ENCODE measurements at places on chromosomes 1 and 21. TPM values are rescaled to one million over a fixed set of nuclear protein-coding genes. Genes with fewer than 3 reads are reported as not detected.

AMY2A gene
- not detected for total RNA-seq

CYP4Z1 gene
- total RNA-seq: not detected

OPRD1 gene
- not detected for total RNA-seq

KIAA1614 gene
- not detected for total RNA-seq

HORMAD1 gene
- total RNA-seq: 0.51 TPM

LRRC42 gene
- 37.7 TPM for total RNA-seq

GRCh38 chr1:87115317-87115890, 201.0 kb downstream of the HS2ST1 start:
- DNase-seq: no peak

- DNase-seq: no peak
Observed at GRCh38 chr1:224381880-224382548, 25.3 kb downstream of the CNIH4 start.

DNA sequence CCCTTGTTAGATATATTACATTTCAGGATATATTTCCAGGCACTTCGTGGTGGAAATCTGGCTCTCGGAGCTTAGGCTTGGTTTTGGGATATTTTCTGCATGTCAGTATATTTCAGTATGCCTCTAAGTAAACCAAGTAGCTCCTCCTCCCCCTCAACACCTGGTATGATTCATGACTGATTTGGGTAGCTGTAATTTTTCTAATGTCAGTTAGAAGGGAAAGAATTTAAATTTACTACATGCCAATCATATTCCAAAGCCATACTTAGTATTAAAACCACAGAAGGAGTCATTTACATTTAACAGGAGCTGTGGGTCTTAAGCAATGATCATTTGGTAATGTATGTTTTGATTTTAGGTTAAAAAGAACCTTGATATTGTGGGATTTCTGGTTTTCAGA, 40.6 kb downstream of the ST6GALNAC3 start:
- DNase-seq: no peak

DNA sequence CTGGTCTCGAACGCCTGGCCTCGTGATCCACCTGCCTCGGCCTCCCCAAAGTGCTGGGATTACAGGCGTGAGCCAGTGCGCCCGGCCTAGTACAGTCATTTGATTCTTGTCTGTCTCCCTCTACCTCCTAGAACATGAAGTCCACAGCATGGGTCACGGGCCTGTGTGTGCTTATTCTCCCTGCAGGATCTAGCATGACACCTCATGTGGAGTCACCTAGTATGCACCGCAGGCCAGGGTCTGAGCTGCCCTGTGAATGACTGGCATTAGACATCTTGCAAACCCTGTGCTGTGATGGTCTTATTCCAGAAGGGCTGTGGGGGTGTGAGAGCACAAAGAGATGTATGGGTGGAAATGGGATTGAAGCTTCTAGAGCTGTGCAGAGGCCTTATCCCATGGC, 133.2 kb downstream of the GALNT2 start:
- no peak for DNase-seq

DNA sequence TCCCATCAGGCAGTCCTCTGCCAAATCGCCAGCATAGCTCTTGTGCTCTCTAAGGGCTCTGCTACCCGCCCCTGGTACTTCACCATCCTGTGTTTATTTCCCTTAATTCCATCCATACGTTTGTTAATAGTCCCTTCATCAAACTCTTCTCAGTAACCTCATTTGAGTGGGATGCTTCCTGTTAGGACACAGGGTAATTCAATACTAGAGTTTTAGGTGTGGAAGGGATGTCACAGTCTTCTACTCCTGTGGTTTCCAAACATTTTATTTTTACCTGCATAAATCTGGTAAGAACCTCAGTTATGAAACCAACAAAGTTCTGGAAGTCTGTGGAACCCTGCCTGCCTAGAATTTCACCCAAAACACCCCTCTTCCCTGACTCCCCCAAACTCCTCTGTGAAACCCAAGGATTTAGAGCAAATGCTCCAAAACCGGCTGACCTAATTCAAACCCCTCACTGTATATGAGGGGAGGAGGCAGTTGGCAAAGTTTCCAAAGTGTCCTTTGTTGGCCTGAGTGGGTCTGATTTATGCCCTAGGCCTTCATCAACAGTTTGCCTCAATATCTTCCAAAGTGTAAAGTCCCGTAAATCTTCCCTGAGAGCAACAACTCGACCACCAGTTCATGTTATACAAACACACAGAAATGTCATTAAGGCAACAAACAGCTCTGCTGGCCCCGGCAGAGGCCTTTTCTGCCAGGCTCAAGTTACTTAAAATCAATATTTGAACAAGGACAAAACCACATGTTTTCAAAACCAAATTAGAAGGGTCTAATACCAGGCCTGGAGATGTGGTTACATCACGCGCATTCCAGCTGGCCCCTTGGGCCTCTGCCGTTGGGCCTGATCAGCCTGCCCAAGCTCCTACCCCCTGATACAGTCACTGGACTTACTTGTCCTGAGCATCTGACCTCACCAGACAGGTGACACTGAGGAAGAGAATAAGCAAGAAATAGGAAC, 82.4 kb upstream of the FGGY start:
- DNase-seq: peak; percentile 11

GRCh38 chr1:5455056-5455455, 537.2 kb downstream of the NPHP4 start:
- no peak for DNase-seq

DNA sequence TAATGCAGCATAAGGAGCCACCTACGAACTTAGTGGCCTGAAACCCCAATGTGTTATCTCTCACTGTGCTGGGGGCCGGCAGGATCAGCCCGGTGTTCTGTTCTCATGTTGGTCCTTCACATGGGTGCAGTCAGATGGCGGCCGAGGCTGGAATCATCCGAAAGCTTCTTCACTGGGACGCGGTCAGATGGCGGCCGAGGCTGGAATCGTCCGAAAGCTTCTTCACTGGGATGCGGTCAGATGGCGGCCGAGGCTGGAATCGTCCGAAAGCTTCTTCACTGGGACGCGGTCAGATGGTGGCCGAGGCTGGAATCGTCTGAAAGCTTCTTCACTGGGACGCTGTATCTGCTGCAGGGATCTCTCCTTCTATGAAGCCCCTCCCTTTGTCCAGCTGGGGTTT, 12.6 kb upstream of the PCBP3 start:
- DNase-seq: no peak

DNA sequence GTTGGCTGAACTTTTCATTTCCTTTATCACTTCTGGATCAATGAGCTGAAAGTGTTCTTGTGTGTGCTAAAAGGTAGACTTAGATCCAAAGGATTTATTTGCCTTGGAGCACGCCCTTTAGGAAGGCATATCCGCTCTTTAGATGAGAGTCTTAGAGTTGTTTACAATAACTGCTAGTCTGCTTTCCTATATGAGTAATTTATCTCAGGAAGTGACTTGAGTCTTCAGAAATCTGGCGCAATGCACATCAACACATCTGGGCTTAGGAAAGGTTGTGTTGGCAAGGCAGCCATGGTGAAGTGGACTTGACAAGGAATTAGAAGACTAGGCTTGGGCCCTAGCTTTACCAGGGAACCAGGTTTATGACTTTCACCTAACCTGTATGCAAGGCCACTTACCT, 204.1 kb upstream of the PTGFR start:
- no peak for DNase-seq

Measured in Karpas-422 (cell line).